ENCODE measurements at places on chromosomes 12 and 14. TPM values are rescaled to one million over a fixed set of nuclear protein-coding genes. Genes with fewer than 3 reads are reported as not detected.

PYGL gene
- total RNA-seq = 47.5 TPM

IFI27 gene
- 34.1 TPM for total RNA-seq

MTHFD1 gene
- 99.1 TPM for total RNA-seq

FAM181A gene
- total RNA-seq = not detected

CDKL1 gene
- 7.4 TPM for total RNA-seq

OAS3 gene
- total RNA-seq = 1.5 TPM

SAMD4A gene
- 35.8 TPM for total RNA-seq

SUOX gene
- 12.5 TPM for total RNA-seq

All from smooth muscle cell of the umbilical artery (primary cell).